ENCODE measurements at places on chromosomes 7 and 10.

DNA sequence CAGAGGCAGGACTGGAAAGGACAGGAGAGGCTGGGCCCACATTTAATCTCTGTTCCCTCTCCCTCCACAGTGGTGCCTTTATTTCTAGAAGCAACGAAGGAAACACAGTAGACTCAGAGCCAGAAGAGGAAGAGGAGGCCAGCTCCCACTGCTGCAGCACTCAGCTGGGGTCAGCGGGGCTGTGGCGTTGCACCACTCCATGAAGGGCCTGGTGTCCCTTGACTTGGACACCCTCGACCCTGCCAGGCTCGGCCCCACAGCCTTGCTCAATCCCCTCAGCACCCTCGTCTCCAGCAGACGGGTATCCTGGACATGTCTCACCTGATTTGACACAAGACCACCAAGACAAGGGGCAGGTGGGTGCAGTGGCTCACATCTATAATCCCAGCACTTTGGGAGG is 38.8 kb downstream of the PRKAG2 start:
- DNase-seq, result no peak

- DNase-seq, result no peak
These were observed 1284.1 kb upstream of the AUTS2 start for GRCh38 chr7:68314208-68314607.

GRCh38 chr7:87369216-87369615 is 23.8 kb downstream of the CROT start:
- no peak for DNase-seq

GRCh38 chr10:97320480-97321031 is 1.5 kb downstream of the FRAT1 start:
- peak; percentile 20 for DNase-seq

DNA sequence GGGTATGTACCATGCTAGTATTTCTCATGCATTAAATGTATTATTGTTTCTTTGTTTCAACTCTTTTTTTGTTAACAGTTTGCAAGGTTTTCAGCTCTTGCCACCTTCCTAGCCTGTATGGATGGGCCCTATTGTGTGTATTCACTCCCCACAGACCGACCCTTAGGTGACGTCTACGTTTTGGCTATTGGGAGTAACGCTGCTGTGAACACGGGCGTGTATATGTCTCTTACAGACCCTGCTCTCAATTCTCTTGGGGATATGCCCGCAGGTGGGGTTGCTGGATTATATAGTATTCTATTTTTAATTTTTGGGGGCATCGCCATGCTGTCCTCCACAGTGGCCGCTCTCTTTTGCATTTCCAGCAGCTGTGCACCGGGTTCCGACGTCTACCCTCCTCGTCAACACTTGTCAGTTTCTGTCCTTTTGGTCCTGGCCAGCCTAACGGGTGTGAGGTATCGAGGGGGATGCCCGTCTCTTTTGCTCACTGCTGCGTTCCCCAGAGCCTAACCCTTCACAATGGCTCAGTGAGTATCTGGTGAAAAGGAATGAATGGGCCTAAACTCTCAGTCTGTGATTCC is 64.1 kb upstream of the GNA12 start:
- no peak for DNase-seq

GRCh38 chr10:124212702-124213101 is 119.3 kb upstream of the CHST15 start:
- DNase-seq, result no peak

DNA sequence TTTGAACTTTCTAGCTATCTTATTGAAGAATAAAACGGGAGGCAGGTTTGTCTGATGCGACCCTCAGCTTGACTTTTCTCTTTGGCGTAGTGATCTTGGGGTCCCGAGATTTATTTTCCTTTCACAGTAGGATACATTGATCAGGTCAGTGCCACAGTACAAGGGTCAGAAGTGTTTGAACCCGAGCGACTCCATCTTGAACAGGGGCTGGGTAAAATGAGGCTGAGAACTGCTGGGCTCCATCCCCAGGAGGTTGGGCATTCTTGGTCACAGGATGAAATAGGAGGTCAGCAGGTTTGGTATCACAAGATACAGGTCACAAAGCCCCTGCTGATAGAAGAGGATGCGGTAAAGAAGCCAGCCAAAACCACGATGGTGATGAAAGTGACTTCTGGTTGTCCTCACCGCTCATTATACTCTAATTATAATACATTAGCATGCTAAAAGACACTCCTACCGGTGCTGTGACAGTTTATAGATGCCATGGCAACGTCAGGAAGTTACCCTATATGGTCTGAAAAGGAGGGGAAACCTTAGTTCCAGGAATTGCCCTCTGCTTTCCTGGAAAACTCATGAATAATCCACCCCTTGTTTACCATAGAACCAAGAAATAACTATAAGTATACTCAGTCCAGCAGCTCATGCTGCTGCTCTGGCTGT is 3.0 kb upstream of the TECPR1 start:
- no peak for DNase-seq

- no peak for DNase-seq
These were observed 24.3 kb downstream of the NUP42 start for GRCh38 chr7:23205909-23206767.

GRCh38 chr7:93728292-93728691 is 153.8 kb upstream of the CALCR start:
- no peak for DNase-seq

GRCh38 chr10:110009736-110010475 is 2.1 kb downstream of the ADD3 start:
- no peak for DNase-seq

- no peak for DNase-seq
These were observed 45.6 kb upstream of the LOXL4 start for GRCh38 chr10:98313598-98313997.

DNA sequence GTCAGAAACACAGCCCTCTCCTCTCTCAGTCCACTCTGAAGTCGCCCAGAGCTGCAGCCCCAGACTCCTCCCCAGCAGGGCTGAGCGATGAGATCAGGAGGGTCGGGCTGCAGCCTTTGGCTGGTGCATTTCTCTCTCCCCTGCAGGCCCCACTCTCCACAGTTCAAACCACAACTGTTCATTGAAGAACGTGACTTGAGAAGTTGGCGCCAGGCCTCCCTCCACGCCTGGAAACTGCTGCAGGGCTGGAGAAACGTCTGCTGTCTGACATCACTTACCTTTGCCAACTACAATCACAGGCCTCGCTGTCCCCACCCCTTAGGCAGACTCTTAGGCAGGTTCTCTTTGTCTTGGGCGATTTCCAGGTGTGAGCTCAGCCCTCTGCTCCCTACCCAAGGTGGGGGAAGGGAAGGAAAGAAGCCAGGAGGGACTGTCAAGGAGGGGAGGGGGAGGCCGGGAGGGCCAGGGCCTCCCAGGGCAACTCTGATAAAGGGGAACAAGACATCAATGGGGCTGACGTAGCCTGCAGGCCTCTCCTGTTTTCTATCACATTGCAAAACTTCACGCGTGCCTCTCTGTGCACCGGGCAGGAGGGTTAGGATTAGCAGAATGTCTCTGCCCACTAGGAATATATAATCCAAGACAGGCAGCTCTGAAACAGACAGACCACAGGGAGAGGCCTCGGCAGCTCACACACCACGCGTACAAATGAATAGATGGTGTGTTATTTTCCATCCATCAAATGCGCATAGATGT is 32.7 kb downstream of the CALML5 start:
- DNase-seq, result peak; percentile 71

DNA sequence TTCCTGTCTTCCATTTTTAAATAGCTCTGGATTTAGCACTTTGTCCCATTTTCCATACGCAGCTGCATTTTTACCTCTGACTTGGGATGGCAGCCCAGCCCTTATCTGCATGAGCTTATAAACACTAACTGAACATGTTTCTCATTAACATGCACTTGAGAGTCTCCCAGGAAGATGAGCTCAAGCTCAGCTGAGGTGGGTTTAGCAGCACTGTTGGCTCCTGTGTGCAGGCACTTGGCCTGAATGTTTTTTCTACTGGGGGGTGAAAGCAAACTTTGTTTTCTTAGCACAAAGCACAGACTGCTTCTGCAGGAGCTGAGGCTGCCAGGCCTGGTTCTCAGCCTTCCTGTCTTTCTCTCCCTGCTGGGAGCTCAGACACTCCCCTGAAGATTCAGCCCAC is 1093.6 kb upstream of the AUTS2 start:
- no peak for DNase-seq

- DNase-seq, result no peak
These were observed 52.5 kb upstream of the NFKB2 start for GRCh38 chr10:102342958-102343357.

GRCh38 chr10:128167926-128168520 is 41.8 kb upstream of the MKI67 start:
- DNase-seq, result no peak

DNA sequence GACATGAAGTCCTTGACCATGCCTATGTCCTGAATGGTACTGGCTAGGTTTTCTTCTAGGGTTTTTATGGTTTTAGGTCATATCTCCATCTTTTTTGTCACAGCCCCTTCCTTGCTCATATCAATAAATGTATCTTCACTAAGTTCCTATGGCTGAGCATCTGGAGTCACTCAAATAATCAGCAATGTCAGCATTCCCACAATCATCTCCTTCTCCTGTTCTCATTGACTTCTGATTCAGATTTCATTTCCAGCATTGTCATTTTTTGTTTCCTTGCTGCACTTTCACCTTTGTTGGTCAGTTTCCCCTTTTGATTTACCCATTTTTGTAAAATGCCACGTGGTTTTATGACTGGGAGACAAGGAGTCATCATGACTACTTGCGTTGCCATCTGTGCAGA is 181.2 kb downstream of the BICC1 start:
- no peak for DNase-seq

DNA sequence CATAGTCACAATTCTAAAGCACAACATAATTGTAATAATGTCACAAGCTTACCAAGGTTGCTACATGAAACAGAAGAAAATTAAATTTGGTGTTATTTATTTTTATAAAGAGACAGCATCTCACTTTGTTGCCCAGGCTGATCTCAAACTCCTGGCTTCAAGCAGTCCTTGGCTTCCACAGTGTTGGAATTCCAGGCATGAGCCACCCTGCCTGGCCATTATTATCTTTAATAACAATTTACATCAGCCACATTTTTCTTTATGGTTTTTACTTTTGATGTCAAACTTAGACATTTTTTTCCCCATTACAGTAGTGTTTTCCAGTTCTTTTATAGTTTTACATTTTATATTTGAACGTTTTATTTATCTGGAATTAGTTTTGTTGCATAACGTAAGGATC is 46.7 kb downstream of the BMPR1A start:
- DNase-seq, result peak; percentile 44

GRCh38 chr10:18021725-18022480 is 70.2 kb downstream of the SLC39A12 start:
- no peak for DNase-seq

- no peak for DNase-seq
These were observed 140.6 kb downstream of the KIAA1217 start for GRCh38 chr10:24349379-24350001.

GRCh38 chr7:128307061-128307460 is 36.6 kb downstream of the RBM28 start:
- no peak for DNase-seq

- no peak for DNase-seq
These were observed 108.2 kb downstream of the CTBP2 start for GRCh38 chr10:125052146-125052545.

DNA sequence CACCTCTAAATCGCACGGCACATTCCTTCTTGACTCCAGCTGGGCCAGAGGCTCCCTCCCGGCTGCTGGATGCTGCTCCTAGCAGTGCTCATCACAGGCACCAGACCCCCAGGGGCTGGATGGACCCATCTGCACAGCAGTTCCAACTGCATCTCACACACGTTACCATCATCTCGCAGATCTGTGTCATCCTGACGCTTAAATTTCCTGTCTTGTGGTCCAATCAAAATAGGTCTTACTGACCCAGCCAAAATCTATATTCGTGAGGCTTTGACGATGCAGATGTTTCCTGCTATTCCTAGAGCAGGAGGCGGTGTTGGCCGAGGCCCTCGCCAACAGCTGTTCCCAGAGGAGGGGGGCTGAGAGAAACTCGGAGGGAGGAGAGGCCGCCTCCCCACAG is 108.0 kb downstream of the MKI67 start:
- no peak for DNase-seq

DNA sequence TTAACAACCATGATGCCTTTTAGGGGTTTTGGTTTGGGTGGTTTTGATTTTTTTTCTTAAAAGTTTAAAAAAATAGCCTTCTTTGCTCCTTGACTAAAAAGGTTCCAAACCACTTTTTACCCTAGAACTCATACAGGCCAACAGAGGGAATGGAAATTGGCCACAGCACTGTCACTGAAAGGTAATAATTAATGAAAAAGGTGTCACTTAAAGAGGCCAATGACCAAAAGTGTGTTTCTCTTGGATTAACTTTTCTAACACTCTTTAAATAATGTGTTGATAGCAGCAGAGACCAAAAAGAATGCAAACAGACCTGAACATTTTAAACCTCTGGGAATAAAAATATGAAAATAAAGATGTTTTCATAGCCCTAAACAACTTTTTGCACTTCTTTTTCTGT is 221.1 kb upstream of the TCF7L2 start:
- no peak for DNase-seq

- DNase-seq, result peak; percentile 42
These were observed 121.2 kb downstream of the UBE2H start for GRCh38 chr7:129831424-129832058.

- DNase-seq, result peak; percentile 57
These were observed 110.6 kb downstream of the EMX2 start for GRCh38 chr10:117653170-117653515.

DNA sequence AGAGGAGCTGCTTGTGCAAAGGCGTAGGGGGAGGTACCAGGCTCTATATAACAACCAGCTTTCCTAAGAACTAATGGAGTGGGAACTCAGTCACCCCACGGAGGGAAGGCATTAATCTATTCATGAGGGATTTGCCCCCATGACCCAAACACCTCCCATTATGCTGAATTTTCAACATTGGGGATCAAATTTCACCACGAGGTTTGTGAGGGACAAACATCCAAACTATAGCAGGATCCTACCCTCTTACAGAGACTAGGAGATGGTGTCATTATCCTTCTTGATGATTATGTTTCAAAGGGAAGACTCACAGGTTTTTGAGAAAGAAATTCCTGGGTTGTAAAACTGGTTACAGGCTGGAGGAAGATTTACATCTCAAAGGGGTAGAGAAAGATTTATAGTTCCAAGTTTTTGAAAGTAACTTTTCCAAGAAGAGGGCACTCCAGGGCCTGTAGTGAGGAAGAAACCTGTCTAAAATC is 295.0 kb upstream of the DKK1 start:
- no peak for DNase-seq

GRCh38 chr7:83455612-83456011 is 193.3 kb downstream of the SEMA3E start:
- no peak for DNase-seq

GRCh38 chr7:114264023-114264422 is 150.6 kb upstream of the FOXP2 start:
- DNase-seq, result no peak

GRCh38 chr10:125782616-125783015 is 7.0 kb upstream of the MMP21 start:
- no peak for DNase-seq

Data from trophoblast cell (in vitro differentiated cells and primary cell).